NAMALWA (cell line): ENCODE measurements at places on chromosomes 7 and 10.

GRCh38 chr7:147276106-147276505 lies 1159.5 kb downstream of the CNTNAP2 start:
- no peak for DNase-seq

DNA sequence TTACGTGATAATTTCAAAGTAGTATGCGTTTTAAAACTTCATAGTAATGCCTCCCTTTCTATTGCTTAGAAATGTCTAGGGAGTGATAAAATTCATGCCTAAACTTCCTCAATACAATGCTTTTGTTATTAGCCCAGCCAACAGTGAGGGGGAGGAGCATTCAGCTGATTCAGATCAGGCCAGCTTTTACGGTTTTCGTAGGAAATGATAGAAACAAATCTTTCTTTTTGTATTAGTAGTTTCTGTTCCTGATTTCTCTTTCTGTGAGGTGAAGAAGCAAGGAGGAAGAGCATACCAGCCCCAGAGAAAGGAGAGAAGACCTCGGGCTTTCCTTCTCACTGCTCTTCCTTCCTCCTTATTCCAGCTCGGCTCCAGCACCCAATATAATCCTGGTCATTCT lies 35.2 kb upstream of the ITPRID1 start:
- no peak for DNase-seq

DNA sequence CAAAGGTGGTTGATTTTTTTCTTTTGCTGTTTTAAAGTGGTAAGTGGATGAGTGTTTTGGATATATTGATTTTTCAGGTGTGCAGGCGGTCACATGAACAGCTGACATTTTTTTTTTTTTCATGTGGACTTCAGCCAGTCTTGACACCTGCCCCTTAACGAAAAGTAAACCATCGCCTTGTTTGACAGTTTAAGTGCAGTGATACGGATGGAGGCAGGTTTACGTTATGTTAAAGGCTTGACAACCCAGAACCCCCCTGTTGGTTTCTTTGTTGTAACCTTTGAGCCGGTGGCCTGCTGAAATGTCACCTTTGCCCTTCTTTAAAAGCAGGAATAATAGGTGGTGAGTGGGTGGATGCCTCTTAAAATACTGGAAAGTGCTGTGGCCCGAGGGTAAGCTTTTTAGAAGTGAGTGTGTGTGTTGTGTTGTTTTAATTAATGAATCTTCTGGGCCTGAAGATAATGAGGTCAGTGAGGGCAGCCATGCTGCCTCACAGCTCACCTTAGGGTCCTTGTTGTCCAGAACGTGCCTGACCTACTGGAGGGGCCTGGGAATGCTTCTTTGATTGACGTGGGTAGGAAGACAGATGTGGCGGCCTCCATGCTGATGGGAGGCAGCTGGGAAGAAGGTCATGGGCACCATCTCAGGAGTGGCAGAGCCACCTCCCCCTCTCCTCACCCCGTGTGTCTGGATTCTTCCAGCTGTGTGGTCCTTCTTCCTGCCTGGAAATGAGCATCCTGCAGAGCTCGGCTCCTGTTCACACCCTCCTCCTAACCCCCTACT lies 69.8 kb downstream of the TCF7L2 start:
- no peak for DNase-seq

DNA sequence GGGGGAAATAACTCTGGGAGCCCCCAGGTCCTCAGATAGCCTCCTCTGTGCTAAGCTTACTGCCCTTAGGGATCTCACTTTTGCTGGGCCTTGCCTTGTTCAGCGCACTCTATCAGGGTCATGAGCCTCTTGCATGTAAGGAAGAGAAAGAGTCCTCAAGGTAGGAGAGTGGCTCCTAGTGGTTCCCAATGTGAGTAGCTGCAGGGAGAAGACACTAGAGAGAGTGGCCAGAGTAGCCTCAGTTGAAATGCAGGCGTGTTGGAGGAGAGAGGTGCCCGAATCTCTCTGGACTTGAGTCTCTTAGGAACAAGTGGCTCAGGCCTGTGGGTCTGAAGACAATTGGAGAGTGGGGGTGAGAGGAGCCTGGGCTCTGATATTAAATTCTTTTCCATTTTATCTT lies 94.3 kb upstream of the SORCS3 start:
- no peak for DNase-seq

- DNase-seq, result peak; percentile 45
Observed at GRCh38 chr7:47759056-47759706, 177.3 kb upstream of the TNS3 start.
